Adipocyte (in vitro differentiated cells): ENCODE measurements at places on chromosomes 4 and X.

- DNase-seq: no peak
Observed at GRCh38 chr4:187602339-187603092, 393.1 kb upstream of the ZFP42 start.

GRCh38 chrX:28922106-28922505, 334.9 kb downstream of the IL1RAPL1 start:
- DNase-seq: peak; percentile 36

- no peak for DNase-seq
Observed at GRCh38 chrX:153791104-153791852, 2.9 kb downstream of the IDH3G start.

DNA sequence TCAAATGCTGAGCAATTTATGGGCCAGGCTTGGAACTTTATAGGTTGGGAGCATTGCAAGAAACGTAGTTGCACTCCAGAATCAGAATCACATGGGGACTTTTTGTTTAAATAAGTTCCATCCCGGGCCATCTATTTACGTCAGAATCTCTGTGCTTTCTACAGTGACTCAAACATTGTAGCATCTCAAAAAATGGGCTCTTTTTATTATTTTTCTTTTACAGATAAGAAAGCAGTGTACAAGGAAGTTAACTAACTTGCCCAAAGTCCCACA, 10.2 kb downstream of the CC2D2A start:
- peak; percentile 86 for DNase-seq

- no peak for DNase-seq
Observed at GRCh38 chr4:159540038-159540437, 437.2 kb downstream of the RAPGEF2 start.

DNA sequence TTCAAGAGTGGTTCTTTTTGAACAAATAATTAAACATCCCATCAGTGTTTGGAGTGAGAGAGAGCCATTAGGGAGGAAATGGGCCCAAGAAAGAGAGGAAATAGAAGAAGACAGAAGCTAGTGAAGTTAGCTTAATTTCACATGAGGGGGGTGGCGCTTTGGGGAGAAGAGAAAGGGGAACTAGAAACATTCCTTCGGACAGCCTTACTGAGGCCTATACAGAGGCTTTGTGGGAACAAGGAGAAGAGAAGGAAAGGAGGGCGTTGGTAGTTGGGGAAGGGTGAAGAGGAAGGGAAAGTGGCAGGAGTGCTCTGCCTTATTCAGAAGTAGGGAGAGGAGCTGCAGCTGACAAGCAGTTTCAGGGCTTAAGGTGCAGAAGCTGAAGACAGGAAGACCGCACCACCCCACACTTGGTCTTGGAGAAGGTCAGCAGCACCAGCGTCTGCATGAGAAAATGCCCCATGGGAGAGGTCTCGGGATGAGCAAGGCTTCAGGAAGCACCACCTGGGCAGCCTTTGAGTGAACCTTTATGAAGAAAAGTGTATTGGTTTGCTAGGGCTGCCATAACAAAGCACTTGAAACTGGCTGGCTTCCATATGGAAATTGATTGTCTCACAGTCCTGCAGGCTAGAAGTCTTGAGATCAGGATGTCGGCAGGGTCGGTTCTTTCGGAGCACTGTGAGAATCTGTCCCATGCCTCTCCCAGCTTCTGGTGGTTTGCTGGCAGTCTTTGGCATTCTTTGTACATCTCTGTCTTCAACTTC, 85.1 kb downstream of the KIT start:
- DNase-seq: no peak

DNA sequence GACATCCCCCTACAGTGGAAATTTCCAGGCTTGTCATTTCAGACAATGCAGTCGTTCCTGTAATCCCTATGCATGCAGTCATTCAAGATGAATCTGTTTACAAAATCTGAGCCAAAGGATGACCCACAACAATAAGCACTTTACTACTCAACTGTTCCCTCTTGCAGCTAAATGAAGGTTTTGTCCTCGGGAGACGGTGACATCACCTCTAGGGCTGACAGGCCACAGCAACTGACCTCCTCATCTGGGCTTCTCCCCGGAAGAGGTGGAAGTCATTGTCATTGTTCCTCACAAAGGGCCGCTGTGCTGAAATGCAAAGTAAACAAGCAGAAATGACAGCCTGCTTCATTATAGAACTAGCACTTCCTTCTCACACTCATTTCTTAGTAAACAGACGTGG, 29.2 kb downstream of the CLRN2 start:
- no peak for DNase-seq

- no peak for DNase-seq
Observed at GRCh38 chrX:108947205-108947604, 210.8 kb upstream of the IRS4 start.

- peak; percentile 9 for DNase-seq
Observed at GRCh38 chrX:16739574-16739973, 20.2 kb downstream of the SYAP1 start.

- DNase-seq: peak; percentile 60
Observed at GRCh38 chr4:85777908-85778631, 303.1 kb downstream of the ARHGAP24 start.

DNA sequence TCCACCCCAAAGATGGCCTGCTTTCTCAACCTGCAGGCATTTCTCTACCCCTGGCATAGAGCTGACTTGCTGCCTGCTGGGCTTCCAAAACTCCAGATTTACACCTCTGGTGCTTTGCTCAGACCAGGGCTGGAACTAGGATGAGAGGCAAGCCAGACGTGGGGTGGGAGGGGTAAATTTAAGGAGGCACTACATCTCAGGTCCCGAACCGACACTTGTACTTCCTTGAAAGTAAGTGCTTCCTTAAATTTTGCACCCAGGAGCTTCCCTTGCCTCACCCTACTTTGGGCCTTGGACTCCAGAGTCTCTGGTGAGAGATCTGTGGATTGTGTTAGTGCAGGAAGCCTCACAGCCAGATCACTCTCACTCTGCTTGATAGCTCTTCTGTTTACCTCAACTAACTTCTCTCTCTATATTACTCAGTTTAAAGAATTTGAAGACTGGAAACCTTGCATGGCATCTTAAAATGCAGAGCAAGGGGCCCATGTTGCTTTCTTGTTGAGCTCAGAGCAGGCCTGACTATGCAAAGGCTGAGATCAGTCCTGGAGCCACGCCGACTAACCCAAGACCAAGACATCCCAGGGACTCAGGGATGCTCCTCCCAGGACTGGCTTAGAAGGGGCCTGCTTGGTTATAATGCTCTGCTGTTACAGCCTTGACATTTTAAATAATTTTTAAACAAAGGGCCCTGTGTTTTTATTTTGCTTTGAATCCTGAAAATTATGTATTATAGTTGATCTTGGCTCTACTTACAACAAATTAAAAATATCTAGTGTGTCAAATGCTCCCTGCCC, 145.0 kb upstream of the LEF1 start:
- DNase-seq: no peak

DNA sequence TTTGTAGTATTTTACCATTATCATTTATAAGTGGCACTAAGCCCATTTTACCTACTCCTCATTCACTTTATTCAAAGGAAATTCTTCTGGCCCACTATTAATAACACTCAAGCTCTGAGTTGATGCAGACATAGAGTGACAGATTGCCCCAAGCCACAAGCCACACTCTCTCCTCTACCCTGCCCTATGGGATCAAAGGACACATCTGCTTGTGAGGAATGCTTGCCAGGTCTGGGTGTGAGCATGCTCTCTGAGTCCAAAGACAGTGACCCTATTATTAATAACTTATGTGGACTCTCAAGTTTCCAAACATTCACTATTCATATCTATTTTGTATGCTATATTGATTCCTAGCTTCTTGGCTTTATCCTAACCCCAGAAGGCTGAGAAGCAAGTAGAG, 18.5 kb downstream of the ETNPPL start:
- DNase-seq: no peak

- DNase-seq: peak; percentile 68
Observed at GRCh38 chr4:164748375-164748774, 5.6 kb upstream of the SMIM31 start.

DNA sequence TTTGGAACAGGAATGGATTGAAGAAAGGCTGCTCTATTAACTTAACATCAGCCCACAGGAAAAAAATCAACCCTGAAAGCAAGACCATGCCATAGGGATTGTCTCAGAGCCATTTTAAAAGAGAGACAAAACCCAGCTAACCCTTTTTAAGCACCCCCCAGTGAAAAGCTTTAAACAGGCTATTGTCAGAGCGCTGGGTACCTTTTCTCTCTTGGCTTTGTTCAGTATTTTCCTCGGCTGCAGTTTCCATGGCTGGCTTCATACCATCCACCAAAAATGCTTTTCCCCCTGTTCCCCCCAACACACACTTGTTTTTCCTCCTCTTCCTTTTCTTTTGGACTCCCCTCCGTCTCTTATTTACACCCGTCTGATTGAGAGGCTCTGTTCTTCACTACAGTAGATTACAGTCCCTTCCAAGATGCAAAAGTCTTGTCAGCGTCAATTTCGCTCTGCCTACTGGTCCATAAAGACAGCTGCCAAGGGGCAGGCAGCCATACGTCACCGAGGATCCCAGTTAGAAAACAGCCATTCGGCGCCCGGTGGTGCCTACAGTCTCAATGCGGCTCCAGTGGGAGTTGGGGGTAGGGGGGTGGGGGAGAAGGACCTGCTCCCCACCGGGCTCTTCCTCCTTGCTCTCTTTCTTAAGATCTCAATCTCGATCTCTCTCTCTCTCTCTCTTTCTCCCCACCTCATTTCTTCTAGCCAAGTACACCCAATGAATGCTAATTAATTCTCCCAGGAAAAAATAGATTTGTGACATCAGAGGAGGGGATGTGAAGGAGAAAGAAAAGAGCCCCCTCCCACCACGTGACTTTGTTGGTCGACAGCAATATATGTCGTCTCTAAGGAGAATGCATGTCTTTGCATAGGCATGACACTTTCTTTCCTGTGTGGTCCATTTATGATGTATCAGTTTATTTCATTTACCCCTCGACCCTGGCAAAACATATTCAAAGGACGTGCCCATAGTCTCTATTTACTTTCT, at the start of gene GPM6B:
Gene GPM6B, minus strand, starts transcription at position 451 of the 985 bp plus-strand sequence. Its CDS starts 189 bp downstream, at position 262.
- no peak for DNase-seq

DNA sequence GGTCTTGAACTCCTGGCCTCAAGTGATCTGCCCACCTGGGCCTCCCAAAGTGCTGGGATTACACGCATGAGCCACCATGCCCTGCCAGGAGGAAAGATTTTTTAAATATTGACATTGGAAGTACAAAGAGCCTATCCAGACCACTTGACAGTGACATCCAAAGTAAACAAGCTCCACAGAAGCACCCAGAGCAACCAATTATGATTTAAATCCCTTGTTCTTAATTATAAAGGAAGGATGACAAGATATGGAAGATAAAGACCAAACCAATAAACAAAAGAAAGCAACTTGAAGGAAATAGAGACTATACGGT, 27.7 kb upstream of the RPL34 start:
- DNase-seq: no peak

GRCh38 chr4:73676136-73676535, 55.9 kb upstream of the RASSF6 start:
- DNase-seq: no peak

DNA sequence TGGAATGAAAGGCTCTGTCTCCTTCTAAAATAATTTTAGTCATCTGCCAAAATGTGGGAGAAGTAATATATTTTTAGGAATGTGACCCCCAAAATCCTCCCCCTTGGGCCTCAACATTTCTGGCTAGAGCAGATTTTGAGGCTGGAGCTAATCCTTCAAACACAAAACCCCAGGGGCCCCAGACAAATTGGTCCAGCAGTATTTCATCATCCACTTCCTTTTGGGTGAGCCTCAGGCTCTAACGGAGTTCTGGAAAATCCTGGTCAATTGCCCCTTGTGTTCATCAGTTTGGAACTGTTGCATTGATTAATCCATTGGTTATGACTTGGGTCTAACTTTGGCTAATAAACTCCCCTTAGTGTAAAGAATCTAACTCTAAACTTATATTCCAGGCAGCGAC, 67.4 kb upstream of the PCDH19 start:
- no peak for DNase-seq

DNA sequence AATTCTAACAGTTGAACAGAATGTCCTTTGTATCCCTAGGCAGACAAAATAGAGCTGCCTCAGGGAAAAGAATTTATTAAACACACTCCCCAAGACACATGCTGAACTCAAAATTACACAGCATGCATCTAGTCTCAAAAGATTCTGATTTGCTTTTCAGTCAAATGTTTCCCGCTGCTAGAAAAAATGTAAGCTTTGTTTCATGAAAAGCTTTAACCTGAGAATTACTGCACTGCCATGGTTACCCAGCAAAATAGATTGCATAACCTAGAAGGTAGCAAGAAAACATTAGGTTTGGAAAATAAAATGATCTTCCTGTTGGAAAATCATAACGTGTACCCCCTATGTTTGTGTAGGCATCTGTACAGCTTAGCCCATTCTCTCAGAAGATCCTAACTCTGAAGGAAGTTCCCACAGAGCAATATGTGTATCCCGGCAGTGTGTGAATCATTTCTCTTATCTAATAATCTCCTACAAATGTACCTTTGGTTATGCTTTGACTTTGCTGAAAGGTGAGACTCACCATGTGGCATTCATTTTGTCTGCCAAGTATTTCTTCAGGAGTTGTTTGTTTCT, 646.9 kb downstream of the STPG2 start:
- no peak for DNase-seq

DNA sequence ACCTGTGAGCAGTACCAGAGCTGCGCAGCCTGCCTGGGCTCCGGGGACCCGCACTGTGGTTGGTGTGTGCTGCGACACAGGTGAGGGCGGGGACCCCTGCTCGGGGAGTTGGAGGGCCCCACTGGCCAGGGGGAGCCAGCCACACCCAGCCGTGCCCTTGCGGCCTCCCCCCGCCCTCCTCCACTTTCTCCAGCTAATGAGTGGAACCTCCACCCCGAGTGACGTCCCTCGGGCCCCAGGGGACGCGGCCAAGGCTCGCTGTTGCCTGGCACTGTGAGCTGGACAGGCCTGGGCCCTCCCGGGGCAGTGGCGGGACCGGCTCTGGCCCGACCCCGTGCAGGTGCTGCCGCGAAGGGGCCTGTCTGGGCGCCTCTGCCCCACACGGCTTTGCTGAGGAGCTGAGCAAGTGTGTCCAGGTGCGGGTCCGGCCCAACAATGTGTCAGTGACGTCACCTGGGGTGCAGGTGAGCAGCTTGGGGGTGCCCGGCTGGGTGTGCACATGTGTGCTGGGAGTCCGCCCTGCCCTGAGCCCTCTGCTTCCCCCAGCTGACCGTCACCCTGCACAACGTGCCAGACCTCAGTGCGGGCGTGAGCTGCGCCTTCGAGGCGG, 5.6 kb downstream of the PLXNA3 start:
- DNase-seq: no peak

GRCh38 chrX:150200361-150200760, 162.8 kb upstream of the MAMLD1 start:
- no peak for DNase-seq
